Stimulated activated CD8-positive, alpha-beta memory T cell treated with anti-CD3 and anti-CD28 coated beads, Interleukin-4, amount 100 ng/mL, for 1 hour (primary cell): ENCODE measurements at places on chromosomes 11 and 22.

DNA sequence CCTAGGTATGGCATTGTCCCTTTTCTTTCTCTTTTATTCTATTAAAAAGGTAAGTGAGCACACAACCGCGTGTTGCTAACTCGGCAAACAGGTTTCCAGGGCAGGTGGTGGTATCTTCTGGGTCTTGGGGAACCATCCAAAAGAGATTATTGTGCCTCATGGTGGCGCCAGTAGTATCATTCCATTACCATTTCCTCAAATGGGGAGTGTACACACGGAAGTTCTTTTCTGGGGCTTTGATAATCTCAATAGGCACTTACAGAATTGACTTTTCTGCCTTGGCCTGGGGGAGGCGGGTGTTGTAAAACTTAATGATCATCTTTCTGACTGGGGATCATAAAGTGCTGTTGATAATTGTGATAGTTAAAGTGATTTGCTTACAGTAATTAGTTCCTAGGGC, 234.1 kb downstream of the KIRREL3 start:
- no peak for DNase-seq

DNA sequence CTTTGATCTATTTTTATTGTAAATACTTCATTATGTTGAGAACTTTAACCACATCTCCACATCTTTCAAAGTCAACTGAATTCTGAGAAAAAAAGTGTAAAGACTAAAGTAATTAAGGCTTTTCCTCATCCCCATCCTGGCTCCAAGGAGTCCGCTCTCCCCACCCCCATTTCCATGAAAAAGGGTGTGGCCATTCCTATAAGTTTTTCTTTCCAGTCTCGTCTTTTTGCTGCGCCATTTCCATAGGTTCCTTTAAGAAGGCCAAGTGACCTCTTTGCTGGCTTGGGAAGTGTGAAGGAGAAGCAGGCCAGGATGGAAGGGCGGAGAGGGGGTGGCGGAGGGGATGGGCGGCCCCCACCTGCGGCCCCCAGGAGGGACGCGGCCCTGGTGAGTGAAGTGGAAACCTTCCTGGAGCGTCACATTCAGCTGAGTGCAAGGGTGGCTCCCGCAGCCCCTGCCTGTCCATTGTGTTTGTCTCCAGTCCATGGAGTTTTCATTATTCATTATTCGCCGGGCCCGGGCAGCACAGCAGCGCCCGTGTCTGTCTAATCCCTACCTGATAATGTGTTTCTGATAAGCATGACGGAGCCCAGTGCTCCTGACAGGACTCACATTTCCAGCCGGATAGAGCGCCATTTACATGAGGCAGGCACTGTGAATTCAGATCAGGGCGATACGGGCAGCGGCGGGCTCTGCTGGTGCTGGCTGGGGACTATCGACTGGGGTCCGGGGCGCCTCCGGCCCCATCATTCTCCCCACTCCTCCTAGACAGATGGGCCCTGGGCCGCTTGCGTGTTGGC, 739.8 kb downstream of the OPCML start:
- DNase-seq: no peak

DNA sequence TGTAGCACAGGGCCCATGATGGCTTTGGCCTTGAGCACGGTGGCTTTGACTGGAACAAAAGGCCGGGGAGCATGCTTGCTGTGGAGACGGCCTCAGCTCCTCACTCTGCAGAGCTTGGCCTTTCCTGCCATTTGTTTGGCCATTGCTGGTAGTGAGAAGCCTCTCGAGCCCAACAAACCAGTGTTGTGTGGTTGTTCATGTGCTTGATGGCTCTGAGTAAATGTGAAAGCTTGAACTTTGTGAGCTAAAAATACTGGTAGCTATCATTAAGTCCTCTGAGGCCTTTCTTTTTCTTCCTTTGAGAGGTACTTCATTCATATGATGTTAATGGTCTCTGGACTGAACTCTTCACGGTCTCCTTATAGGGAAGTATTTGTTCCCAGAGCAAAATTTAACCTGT, 39.6 kb downstream of the NAT10 start:
- no peak for DNase-seq

DNA sequence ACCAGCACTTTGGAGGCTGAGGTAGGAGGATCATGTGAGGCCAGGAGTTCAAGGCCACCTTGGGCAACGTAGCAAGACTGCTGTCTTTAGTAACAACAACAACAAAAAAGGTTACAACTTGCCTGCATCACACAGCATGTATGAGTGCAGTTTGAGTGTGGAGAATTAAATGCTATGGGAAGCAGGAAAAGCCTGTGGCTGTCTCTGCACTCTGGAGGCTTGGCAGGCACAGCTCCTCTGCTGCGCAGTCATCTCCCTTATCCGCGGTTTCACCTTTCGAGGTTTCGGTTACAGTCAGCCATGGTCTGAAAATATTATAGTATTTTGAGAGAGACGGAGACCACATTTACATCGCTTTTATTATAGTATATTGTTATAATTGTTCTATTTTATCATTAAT, 2.9 kb downstream of the MICAL2 start:
- no peak for DNase-seq

- no peak for DNase-seq
These were observed 189.1 kb downstream of the IGLL1 start for GRCh38 chr22:23391022-23391421.
